Activated T-helper 1 cell treated with anti-CD3 and anti-CD28 coated beads, Interleukin-12 subunit alpha, Interleukin-12 subunit beta, Interleukin-2, Interleukin-4 antibody, amounts not matched to agents 30 ng/mL and 10 ng/mL and 1 ng/mL, durations not matched to agents 14 hours and 24 hours and 36 hours (primary cell): ENCODE measurements at places on chromosomes 3 and 15. TPM values are rescaled to one million over a fixed set of nuclear protein-coding genes. Genes with fewer than 3 reads are reported as not detected.
A peak's percentile ranks its signal among the peaks of the same experiment; 100 is the strongest.

RAD18 gene
- total RNA-seq, result 52.8 and 54.2 TPM in 2 replicates

- no peak overlapping the region for H3K27ac ChIP-seq
- no peaks in the 10 kb centered on the region for H3K36me3 ChIP-seq
- peaks cover 14% of the 10 kb centered on the region for H3K27me3 ChIP-seq
- no peaks in the 10 kb centered on the region for H3K4me1 ChIP-seq
Observed at GRCh38 chr3:156341332-156341731, 213.6 kb downstream of the SSR3 start.

DNA sequence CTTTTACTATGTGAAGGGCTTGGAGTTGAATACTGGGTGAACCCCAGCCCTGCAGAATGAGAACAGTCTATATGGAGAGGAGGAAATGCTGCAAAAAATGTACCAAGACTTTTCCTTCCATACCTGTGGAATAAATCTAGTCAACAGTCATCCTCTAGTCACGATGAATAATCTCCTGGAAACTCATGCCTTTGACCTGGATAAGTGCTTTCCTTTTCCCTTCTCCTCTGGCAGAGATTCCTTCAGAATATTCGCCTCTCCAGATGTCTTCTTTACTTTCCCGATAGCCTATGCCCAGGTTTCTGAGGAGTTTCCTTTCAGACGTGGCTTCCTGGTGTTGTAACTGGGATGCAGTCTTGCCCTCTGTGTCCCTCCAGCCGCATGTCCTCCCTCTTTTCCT lies 28.1 kb downstream of the CCNL1 start:
- peaks cover 96% of the 10 kb centered on the region for H3K4me1 ChIP-seq
- H3K27ac ChIP-seq, result peak overlapping the region; percentile 89
- peak overlapping the region; percentile 59 for H3K4me3 ChIP-seq
- H3K36me3 ChIP-seq, result peaks cover 5% of the 10 kb centered on the region
- DNase-seq, result no peak
- no peaks in the 10 kb centered on the region for H3K27me3 ChIP-seq

- no peaks in the 10 kb centered on the region for H3K36me3 ChIP-seq
- H3K27ac ChIP-seq, result no peak overlapping the region
- H3K27me3 ChIP-seq, result peaks cover 6% of the 10 kb centered on the region
Observed at GRCh38 chr3:195151866-195152541, 119.0 kb downstream of the XXYLT1 start.

DNA sequence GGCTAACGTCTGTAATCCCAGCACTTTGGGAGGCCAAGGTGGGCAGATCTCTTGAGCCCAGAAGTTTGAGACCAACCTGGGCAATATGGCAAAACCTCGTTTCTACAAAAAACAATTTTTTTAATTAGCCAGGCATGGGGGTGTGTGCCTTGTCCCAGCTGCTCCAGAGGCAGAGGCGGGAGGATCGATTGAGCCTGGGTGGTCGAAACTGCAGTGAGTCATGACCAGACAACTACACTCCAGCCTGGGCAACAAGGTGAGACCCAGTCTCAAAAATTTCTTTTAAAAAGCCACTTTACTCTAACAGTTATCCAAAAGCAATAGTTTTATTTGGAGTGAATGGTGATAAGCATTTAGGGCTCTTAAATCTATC lies 12.5 kb downstream of the TRIM59 start:
- H3K27ac ChIP-seq, result peak overlapping the region; percentile 40
- DNase-seq, result no peak
- no peaks in the 10 kb centered on the region for H3K27me3 ChIP-seq
- peaks cover 57% of the 10 kb centered on the region for H3K4me1 ChIP-seq
- peaks cover 62% of the 10 kb centered on the region for H3K36me3 ChIP-seq
- H3K4me3 ChIP-seq, result no peak overlapping the region

- no peaks in the 10 kb centered on the region for H3K4me1 ChIP-seq
- H3K27me3 ChIP-seq, result peaks cover 6% of the 10 kb centered on the region
- no peak overlapping the region for H3K27ac ChIP-seq
- no peak overlapping the region for H3K4me3 ChIP-seq
- H3K36me3 ChIP-seq, result no peaks in the 10 kb centered on the region
Observed at GRCh38 chr15:77975332-77976094, 102.0 kb downstream of the TBC1D2B start.

DNA sequence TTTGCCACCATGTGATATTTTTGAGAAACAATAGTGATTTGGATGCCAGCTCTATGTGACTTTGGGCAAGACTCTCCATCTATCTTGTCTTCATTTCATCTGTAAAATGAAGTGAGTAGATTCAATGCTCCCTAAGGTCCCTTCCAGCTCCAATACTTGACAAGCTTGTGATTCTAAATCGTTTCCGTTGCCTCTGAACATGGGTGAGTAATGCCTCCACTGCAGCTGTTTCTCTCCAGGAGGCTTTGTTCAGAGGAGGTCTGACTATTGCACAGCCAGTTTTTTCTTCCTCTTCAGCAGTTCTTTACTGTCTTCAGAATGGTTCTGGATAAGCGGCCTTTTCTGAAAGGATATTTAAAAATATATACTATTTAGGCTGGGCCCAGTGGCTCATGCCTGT lies 14.8 kb upstream of the TMOD3 start:
- no peak overlapping the region for H3K27ac ChIP-seq
- H3K27me3 ChIP-seq, result no peaks in the 10 kb centered on the region
- no peak overlapping the region for H3K4me3 ChIP-seq

GOLGA8G gene
- total RNA-seq, result not detected in 2 replicates

CKMT1A gene
- 0.15 and 0.16 TPM in 2 replicates for total RNA-seq

- H3K4me3 ChIP-seq, result no peak overlapping the region
- H3K27me3 ChIP-seq, result no peaks in the 10 kb centered on the region
- peaks cover 16% of the 10 kb centered on the region for H3K4me1 ChIP-seq
- H3K27ac ChIP-seq, result no peak overlapping the region
- no peak for DNase-seq
Observed at GRCh38 chr15:52217186-52217585, 26.0 kb upstream of the GNB5 start.

TRPC1 gene
- 0.66 and 1.1 TPM in 2 replicates for total RNA-seq

PDZRN3 gene
- not detected in 2 replicates for total RNA-seq

- H3K36me3 ChIP-seq, result peaks cover 35% of the 10 kb centered on the region
- peaks cover 24% of the 10 kb centered on the region for H3K4me1 ChIP-seq
- peak overlapping the region; percentile 90 for H3K4me3 ChIP-seq
- DNase-seq, result peak; percentile 46
Observed at GRCh38 chr15:90956274-90957030, 1.8 kb downstream of the RCCD1 start.

DNA sequence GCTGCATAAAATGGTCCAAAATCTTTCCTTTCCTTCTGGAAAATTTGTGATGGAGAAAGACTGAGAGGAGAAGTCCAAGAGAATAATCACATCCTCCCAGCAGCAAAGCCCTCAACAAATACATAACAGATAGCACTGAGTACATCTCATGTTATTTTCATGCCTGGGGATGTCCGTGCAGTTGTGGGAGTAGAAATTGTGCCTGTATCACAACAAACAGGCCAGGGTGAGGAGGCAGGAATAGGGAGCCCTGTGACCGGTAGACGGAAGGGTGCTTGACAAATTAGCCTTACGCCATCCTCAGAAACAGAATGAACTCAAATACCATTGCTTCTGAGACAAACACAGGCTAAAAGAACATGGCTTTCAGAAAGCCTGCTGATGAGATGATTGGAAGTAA lies 333.2 kb upstream of the UMPS start:
- no peak overlapping the region for H3K27ac ChIP-seq
- DNase-seq, result no peak
- H3K4me1 ChIP-seq, result no peaks in the 10 kb centered on the region
- no peaks in the 10 kb centered on the region for H3K36me3 ChIP-seq
- no peak overlapping the region for H3K4me3 ChIP-seq

FAM81A gene
- total RNA-seq, result 0.49 and 0.60 TPM in 2 replicates

DNA sequence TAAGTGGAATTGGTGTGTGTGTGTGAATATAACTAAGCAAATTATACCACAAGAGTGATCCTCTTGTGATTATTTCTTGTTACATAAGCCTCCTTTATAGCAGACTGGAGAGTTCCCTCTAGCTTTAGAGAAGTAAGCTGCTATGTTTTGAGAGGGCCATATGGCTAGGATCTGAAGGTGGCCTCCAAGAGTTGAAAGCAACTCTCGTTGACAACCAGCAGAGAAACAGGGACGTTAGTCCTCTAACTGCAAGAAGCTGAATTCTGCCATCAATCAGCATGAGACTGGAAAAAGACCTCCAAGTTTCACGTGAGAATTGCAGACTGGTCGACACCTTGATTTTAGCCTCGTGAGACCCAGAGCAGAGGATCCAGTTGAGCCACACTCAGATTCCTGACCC lies 278.5 kb upstream of the ZNF717 start:
- H3K4me1 ChIP-seq, result no peaks in the 10 kb centered on the region
- H3K36me3 ChIP-seq, result no peaks in the 10 kb centered on the region
- no peak overlapping the region for H3K4me3 ChIP-seq
- no peak overlapping the region for H3K27ac ChIP-seq

DNA sequence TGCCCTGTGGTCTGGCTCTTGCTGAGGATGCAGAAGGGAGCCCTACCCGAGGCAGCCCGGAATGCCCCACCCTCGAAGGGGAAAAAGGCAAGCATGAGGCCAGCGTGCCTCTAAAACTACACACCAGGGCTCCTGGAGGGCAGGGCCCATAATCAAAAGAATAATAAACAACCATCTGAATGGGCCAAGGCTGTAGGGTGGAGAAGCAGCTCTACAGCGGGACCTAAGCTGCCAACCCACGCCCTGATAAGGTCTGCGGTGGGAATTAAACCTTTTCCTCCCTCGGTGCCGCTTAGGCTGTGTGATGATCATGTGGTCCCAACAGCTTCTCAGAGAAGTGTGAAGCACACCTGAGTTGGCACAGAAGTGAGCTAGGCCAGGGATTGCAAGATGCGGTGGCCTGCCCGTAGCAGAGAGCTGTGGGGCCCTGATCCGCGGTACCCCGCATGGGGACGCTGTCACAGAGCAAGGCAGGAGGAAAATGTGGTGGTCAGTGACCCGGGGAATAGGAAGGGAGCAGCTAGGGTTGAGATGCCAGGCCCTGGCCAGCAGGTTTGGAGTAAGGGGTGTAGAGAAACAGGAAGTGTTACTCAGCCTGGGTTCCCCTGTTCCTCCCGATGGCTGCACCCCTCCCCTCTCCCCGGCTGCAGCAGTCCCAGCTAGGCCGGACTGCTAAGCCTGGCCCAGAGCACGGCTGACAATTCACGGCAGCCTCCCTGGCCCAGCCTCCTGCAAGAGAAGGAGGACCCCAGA lies 1.1 kb upstream of the C15orf62 start:
- DNase-seq, result no peak
- peaks cover 15% of the 10 kb centered on the region for H3K36me3 ChIP-seq
- H3K4me3 ChIP-seq, result no peak overlapping the region
- peak overlapping the region; percentile 81 for H3K27ac ChIP-seq
- H3K4me1 ChIP-seq, result peaks cover 34% of the 10 kb centered on the region
- H3K27me3 ChIP-seq, result no peaks in the 10 kb centered on the region

FILIP1L gene
- total RNA-seq, result 2.0 and 2.9 TPM in 2 replicates

- peak overlapping the region; percentile 41 for H3K27ac ChIP-seq
- H3K4me1 ChIP-seq, result peaks cover 9% of the 10 kb centered on the region
- no peak for DNase-seq
- peaks cover 12% of the 10 kb centered on the region for H3K27me3 ChIP-seq
Observed at GRCh38 chr15:57827021-57827420, 120.5 kb downstream of the POLR2M start.

DNA sequence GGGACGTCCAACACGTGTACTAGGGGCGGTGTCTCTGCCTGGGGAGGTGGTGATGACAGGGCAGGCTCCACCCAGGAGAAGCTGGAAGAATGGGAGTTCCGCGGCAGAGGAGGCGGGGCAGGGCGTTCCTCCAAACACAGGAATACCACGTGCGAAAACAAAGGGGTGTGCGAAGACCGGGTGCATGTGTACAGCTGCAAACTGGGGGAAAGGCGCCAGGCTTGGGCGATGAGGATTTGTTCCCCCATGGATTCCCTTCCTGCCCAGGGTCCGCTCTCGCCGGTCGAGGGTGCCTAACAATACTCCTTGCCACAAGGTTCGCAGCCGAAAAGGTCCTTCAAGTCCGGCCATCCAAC lies 500 bp upstream of the ZSCAN2 start:
- no peaks in the 10 kb centered on the region for H3K27me3 ChIP-seq
- DNase-seq, result peak; percentile 40
- H3K27ac ChIP-seq, result no peak overlapping the region
- peaks cover 51% of the 10 kb centered on the region for H3K4me1 ChIP-seq

DNA sequence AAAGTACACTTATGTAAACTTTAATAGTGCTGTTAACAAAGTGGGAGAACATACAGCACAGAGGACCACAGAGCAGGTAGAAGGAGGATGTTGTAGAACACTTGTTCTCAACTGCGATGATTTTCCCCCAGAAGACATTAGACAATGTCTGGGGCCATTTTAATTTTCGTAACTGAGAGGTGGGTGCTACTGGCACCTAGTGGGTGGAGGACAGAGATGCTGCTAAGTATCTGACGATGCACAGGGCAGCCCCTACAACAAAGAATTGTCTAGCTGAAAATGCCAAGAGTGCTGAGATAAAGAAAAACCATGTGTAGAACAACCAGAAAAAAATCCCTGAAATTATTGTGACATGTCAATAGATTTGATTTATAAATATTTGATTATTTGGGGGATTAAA lies 5.0 kb upstream of the KBTBD8 start:
- no peak for DNase-seq
- no peak overlapping the region for H3K4me3 ChIP-seq
- peaks cover 14% of the 10 kb centered on the region for H3K27me3 ChIP-seq
- H3K36me3 ChIP-seq, result no peaks in the 10 kb centered on the region

- no peaks in the 10 kb centered on the region for H3K27me3 ChIP-seq
- H3K27ac ChIP-seq, result no peak overlapping the region
- no peaks in the 10 kb centered on the region for H3K4me1 ChIP-seq
- H3K36me3 ChIP-seq, result no peaks in the 10 kb centered on the region
- DNase-seq, result no peak
- no peak overlapping the region for H3K4me3 ChIP-seq
Observed at GRCh38 chr3:78988324-78988723, 779.5 kb downstream of the ROBO1 start.

EHHADH gene
- total RNA-seq, result 1.4 and 1.8 TPM in 2 replicates

DNA sequence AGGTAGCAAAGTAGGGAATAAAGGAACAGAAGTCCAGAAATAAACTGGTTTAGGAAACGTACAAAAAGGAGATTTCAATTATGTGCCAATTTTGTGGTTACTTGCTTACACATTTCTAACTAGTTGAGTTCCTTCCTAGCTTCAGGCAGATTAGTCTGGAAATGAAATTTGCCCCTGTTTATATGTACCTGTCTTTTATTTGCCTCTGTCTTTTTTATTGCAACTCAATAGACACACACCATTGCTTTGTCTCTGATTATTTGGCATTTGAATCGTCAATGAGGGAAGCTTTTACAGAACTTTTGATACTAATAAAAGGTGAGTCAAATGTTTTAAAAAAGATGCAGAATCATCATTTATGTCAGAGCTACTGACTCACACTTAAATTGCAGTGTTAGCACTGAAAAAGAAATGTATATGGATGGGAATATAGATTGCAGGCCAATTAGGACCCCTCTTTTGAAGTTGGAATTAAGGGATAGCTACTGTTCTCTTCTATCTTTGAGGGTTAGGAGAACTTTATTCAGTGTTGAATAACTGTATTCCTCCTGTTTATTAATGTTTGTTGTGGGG lies 60.5 kb downstream of the TRAK1 start:
- no peak overlapping the region for H3K4me3 ChIP-seq
- H3K36me3 ChIP-seq, result no peaks in the 10 kb centered on the region
- H3K4me1 ChIP-seq, result peaks cover 7% of the 10 kb centered on the region
- H3K27me3 ChIP-seq, result no peaks in the 10 kb centered on the region
- no peak for DNase-seq

GRCh38 chr3:101154401-101154800 lies 161.2 kb upstream of the ABI3BP start:
- H3K27ac ChIP-seq, result no peak overlapping the region
- DNase-seq, result no peak
- no peaks in the 10 kb centered on the region for H3K36me3 ChIP-seq

RLBP1 gene
- not detected in 2 replicates for total RNA-seq
